ENCODE measurements at places on chromosomes 4 and X.

DNA sequence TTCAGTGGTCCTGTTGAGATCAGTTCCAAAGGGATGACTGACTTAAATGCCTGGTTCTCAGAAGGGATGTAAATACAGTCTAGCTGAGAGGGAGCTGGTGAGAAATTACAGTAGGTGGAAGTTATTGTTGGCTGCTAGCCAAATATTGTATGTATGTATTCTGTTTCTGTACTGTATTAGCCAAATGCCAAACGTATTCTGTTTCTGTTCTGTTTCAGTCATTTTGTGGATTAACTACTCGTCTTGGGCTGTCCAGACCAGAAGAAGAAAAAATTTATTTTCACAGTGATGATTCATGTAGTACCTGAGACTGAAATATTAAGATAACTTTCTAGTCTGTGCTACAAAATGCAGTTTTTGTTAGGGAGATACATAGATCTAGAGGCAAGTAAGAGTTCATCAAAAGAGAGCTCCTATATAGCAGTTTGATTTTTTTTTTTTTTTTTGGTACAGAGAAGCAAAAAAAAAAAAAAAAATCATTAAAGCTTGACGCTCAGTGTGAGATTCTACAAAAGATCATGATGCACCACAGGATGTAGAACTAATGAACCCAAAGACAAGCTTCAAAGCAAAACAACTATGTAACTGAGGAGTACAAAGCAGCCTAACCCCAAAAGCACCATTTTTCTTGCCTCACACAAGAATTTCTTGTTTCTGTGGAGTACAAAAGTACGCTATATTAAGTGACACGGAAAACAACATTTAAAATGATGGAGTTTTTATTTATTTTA is 54.8 kb downstream of the CASP6 start:
- peak; percentile 56 for DNase-seq

- no peak for DNase-seq
Measured at GRCh38 chrX:115138040-115138439, 51.2 kb upstream of the RBMXL3 start.

DNA sequence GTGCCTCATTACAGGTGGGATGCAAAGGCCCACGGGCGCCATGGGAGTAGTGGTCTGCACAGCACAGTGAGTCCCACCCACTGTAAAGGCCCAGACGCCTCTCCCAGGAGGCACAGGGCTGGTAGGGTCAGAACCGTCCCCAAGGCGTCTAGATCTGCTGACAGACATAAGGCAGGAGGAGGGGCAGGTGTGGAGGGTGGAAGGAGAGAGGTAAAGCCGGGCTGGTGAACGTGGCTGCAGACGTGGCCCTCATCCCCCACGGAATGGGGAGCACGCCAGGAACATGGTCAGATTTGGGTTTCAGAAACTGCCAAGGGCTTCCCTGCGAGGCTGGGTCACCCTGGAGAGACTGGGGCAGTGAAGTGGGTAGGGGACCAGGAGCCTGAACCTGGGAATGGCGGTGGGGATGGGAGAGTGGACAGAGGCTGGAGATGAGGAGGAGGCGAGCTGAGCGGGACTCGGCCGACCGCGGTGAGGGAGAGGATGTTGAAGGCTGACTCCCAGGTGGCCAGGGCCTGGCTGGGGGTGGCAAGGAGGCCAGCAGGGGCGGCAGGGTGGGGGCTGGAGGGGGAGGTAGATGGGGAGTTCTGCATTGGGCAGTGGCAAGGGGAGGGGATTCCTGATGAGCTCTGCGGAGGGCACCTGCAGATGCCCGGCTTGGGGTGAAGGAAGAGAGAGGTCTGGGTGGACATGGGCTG is 184.9 kb downstream of the AFAP1 start:
- DNase-seq: no peak

GRCh38 chr4:16977081-16977480 is 78.6 kb upstream of the LDB2 start:
- DNase-seq: no peak

All from glomerular endothelial cell (primary cell).